Suppressor macrophage (primary cell): ENCODE measurements at places on chromosomes 3 and 15.

- DNase-seq: no peak
Measured at GRCh38 chr3:59566481-59566975, 516.7 kb upstream of the CFAP20DC start.

DNA sequence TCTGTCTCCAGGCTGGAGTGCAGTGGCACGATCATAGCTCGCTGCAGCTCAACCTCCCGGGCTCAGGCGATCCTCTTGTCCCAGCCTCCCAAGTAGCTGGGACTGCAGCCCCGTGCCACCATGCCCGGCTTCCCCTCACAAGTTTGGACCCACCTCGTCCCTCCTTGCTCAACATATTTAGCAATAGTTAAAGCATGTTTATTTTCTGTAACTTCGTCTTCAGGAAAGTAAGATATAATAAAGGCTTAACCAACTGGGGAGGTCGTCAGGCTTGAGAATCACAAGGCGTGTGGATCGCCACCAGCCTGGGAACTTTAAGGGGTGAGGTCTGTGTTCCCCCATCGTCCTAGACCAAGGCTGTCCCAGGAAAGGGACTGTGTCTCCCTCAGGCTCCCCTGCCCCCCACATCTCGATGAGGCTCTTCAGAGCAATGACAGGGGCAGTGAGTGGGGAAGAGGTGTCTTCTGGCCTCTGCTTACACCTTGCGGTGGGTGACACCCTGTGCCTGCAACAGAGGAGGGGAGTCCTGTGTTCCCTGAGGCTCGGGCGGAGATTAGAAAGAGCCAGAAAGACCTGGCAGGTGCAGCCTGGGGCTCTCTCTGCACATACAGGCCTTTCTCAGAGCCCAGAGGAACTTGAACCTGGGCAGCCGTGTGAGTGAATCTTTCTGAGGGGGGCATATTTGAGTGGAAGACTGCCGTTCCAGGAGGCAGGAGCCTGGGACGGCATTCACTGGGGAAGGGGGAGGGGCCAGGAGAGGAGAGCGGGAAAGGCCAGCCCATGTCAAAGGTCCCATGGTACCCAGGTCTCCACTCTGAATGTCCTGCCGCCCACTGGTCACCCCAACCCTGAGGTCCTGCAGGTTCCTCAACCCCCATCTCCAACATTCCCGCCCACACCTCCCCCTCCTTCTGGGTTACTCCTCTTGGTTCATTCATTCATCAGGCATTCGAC lies 152.3 kb downstream of the SMAD6 start:
- no peak for DNase-seq

DNA sequence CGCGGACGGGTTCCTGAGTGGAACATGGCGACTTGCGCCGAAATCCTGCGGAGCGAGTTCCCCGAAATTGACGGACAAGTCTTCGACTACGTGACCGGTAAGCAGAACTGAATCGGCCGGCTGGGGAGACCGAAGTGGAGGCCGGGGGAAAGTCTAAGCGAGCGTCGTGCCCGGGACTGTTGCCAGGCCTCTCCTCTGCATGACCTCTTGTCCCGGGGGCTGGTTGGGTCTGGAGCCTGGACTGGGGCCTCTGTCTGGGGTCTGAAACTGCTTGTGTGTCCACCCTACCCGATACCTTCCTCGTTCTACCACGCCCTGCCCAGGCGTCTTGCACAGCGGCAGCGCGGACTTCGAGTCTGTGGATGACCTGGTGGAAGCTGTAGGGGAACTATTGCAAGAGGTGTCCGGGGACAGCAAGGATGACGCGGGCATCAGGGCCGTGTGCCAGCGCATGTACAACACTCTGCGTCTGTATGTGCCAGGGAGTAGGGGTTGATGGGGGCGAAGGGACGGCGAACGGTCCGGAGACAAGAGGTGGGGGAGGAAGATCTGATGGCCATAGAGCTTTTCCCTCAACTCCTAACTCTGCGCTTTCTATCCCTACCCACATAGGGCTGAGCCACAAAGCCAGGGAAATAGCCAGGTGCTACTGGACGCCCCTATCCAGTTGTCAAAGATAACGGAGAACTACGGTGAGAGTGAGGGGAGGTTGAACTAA lies at the start of gene ABCF3:
TSS of gene ABCF3 (plus strand) at position 16 of the 718 bp plus-strand sequence. CDS start at position 25, 9 bp downstream.
- peak; percentile 66 for DNase-seq

GRCh38 chr3:18423401-18424212 lies 1.5 kb downstream of the SATB1 start:
- peak; percentile 56 for DNase-seq

DNA sequence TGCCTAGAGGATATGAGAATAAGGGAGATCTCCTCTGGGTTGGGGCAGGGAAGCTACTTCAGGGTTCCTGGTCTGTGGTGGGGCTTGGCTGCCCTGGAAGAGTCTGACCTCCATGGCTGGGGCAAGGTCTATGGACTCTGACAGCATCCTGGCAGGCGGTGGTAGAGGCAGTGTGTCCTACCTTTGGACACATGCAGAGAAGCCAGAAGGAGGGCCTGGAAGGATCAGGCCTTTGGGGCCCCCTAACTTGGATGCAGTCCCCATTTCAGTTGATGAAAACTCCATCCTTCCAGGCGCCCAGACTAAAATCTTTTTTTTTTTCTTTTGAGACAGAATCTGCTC lies 10.4 kb downstream of the SPTBN5 start:
- DNase-seq: no peak
